ENCODE measurements at places on chromosomes 3 and 15.

- DNase-seq, result no peak
Observed at GRCh38 chr3:102336130-102336529, 98.7 kb upstream of the ZPLD1 start.

DNA sequence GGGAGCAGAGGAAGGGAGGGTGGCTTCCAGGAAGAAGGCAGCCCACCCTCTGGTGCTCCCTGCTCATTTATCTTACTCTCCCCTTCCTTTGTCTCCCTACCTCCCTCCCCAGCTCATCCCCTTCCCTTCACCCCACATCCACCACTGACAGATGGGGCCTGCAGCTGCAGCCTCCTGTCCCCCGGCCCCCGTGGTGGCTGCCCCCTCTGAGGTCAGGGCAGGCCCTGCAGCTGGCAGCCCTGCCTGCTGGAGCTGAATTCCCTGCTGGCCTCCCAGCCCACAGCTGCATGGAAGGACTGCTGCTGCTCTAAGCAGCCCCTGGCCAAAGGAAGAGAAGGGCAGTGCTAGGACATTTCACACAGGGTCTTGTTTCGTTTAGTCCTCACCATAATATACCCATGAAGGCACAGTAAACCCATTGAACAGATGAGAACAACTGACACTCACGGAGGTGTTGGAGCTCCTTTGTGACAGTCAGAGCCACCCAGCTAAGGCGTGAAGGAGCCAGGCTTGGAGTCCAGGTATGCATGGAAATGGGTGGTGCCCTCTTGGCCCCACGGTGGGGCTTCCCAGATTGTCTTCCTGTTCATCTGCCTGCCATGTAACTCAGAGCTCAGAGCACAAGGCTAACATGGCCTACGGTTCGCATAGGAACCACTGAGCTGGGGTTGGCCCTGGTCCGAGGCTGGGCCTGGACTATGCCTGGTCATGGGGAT is 121.7 kb upstream of the PRR20G start:
- no peak for DNase-seq

DNA sequence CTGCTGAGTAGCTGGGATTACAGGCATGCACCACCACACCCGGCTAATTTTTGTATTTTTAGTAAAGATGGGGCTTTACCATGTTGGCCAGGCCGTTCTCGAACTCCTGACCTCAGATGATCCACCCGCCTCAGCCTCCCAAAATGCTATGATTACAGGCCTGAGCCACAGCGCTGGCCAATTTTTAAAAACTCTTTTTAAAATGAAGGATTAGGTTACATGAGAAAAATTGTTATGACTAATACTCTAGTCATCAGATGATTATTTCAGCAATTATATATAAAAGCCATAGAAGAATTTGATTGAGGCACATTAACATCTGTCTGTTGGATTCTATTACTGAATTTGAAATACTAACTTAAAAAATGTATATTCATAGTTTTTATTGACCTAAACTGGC is 134.1 kb upstream of the MNS1 start:
- DNase-seq, result no peak

- peak; percentile 82 for DNase-seq
Observed at GRCh38 chr15:86624261-86625036, 544.8 kb downstream of the AGBL1 start.

DNA sequence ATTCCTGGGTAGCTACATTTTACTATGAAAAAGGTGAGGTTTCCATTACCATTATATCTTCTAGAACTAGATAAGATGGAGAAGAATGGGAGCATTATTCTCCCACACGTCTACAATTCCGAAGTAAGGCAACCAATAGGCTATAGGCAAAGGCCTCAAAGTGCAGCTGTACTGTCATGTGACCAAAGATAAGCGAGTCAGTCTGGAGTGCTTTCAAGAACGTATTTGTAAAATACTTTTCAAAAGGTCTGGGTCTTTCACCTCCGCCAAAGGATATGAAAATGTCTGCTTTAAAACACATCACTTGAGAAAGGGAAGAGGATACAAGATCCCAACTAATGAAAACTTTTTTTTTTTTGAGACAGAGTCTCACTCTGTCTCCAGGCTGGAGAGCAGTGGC is 9.9 kb downstream of the CCPG1 start:
- no peak for DNase-seq

- no peak for DNase-seq
Observed at GRCh38 chr3:85298032-85298431, 339.2 kb downstream of the CADM2 start.

GRCh38 chr3:187725653-187726370 is 19.5 kb downstream of the BCL6 start:
- no peak for DNase-seq

DNA sequence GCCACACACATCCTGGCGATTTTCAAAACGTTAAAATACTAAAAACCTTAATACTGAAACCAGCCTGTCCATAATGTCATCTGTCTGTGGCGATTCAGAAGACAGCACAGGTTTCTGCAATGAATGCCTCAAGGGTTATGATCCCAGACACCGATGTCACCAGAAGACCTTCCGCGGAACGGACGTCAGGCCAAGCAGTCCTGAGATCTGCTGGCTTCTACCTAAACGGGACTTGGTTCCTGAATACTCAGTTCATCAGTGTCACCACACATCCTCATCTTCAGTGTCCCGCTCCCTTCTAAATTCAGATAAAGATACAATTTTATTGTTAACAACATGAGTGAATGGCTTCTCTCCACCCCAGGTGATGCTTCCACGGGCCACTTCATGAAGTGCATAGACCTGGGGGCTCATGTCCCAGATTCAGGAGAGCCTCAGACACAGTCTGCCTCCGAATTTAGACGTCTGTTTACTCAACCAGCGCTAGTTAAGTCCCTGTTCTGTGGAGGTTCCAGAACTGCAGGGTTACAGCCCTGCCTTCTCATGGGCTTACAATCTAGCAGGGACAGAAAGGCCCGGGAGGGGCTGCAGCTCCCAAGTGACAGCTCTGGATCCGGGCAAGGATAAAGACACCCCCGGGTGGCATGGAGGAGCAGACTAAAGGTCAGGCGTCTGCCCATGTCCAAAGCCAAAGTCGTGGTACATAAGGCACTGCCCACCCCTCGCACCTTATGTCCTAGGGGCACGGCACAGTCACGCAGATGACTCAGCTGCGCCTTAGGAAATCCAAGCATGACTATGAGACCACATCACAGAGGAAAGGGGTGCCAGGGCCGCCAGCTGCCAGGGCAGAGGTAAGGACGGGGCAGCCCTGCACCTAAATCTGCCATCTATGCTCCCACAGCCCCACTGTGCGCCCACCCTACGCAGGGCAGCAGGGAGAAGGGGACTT is 75.9 kb downstream of the VGLL4 start:
- no peak for DNase-seq
